Common myeloid progenitor, CD34-positive (primary cell): ENCODE measurements at places on chromosomes 16 and 17.
A peak's percentile ranks its signal among the peaks of the same experiment; 100 is the strongest.

DNA sequence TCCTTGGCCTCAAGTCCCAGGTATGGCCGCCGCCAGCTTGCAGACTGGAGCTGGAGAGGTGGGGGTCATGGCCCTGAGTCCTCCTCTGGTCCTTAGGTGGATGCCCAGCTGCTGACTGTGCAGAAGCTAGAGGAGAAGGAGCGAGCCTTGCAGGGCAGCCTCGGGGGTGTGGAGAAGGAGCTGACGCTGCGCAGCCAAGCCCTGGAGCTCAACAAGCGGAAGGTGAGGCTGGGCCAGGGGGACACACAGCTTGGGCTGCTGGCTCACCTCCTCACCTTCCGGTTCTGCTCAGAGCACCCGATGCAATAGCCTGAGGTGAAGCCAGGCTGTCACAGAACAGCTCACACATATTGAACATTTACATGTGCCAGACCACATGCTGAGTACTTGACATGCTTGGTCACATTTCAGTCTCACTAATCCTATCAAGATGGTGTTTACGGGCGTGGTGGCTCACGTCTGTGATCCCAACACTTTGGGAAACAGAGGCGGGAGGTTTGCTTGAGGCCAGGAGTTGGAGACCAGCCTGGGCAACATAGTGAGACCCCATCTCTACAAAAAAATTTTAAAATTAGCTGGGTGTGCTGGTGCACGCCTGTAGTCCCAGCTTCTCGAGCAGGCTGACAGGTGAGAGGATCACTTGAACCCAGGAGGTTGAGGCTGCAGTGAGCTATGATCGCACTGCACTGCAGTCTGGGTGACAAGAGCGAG is 7.4 kb downstream of the RNF40 start:
- DNase-seq, result no peak

GRCh38 chr16:19701091-19701490 is 16.9 kb downstream of the KNOP1 start:
- no peak for DNase-seq

GRCh38 chr16:89575247-89576152 is at the start of gene CPNE7:
Gene CPNE7, plus strand, starts transcription at chr16:89575758. Its CDS starts 140 bp downstream, at chr16:89575898.
- peak; percentile 22 for DNase-seq

GRCh38 chr17:30232824-30233427 is 2.6 kb downstream of the SLC6A4 start:
- DNase-seq, result no peak

DNA sequence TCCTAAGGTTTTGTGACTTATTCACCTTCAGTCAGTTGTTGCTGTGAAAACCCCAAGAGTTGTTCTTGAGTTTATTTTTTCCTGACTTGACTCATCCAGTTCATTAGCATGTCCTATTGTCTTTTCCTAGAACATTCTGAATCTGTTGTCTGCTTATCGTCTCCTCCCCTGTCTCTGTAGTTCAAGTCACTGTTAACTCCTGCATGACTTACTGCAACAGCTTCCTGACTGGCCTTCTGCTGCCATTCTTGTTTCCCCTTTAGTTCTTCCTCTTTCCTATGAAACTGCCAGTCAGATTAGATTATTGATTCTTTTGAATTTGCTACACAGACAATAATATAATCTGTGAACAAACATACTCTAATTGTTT is 161.5 kb downstream of the FTO start:
- DNase-seq, result no peak

- DNase-seq, result no peak
These were observed 12.2 kb downstream of the AIPL1 start for GRCh38 chr17:6422654-6423241.

- DNase-seq, result no peak
These were observed 1.3 kb downstream of the NLK start for GRCh38 chr17:28043741-28044140.

DNA sequence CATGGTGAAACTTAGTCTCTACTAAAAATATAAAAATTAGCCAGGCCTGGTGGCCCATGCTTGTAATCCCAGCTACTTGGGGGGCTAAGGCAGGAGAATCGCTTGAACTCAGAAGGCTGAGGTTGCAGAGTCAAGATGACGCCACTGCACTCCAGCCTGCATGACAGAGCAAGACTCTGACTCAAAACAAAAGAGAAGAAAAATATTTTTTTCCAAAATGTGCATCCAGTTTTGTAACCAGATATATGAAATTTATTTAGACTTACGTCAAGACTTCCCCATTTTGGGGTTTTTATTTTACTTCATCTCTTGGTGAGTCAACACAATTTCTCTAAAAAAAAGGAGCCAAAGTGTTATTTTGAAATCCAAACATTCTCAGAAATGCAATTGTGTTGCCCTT is 5.5 kb upstream of the TM4SF5 start:
- DNase-seq, result peak; percentile 78

DNA sequence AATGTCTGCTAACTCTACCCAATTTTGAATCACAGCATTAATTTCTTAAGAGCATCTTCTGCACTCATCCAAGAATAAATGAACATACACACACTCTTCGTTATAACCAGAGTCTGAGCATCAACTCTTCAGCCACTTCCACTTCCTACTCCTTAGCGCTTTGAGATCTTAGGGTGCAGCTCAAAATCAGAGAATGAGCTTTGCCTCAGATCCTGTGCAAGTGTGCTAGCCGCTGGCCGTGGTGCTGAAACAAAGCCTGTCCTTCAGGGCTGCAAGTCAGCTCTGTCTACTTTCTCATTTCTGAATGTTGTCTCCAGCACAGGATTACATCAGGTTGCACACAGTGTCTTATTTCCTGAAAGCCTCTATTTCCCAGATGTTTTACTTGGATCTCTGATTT is 165.4 kb downstream of the AIPL1 start:
- DNase-seq, result peak; percentile 50

DNA sequence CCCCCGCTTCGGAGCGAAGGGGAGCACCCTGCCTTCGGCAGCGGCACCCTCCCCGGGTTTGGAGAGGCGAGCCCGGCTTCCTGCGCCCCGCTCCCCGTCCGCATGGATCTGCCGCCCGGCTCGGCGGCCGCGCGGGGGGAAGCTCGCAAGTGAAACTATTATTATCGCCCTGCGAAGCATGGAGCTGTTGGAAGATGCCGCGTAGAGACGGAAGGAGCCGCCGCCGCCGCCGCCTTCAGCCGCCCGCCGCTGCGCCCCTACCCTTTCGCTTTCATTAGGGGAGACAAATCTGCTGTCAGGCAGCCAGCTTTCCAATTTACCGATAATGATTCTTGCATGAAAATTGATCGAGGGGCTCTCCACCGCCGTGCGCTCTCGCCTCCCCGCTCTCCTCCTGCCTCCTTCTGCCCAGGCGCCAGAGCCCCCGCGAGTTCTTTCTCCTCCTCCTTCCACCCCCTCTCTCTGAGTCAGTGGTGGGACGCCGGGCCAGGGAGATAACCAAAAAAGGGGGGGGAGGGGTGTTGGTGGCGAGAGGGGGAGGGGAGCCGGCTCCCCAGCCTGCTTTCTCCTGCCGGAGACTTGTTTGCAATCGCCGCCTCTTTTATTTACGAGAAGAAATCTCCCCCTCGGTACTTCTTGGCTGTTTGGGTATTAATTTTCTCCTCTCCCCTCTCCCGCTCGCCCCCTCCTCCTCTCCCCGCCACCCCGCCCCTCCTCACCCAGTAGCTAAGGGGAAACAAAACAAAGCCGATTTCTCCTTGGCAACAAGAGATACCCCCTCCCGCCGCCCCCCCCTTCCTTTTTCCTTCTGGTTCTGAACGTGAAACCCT is 58.0 kb upstream of the GSE1 start:
- DNase-seq, result peak; percentile 90

GRCh38 chr16:87000001-87000400 is 317.2 kb downstream of the C16orf95 start:
- DNase-seq, result no peak

DNA sequence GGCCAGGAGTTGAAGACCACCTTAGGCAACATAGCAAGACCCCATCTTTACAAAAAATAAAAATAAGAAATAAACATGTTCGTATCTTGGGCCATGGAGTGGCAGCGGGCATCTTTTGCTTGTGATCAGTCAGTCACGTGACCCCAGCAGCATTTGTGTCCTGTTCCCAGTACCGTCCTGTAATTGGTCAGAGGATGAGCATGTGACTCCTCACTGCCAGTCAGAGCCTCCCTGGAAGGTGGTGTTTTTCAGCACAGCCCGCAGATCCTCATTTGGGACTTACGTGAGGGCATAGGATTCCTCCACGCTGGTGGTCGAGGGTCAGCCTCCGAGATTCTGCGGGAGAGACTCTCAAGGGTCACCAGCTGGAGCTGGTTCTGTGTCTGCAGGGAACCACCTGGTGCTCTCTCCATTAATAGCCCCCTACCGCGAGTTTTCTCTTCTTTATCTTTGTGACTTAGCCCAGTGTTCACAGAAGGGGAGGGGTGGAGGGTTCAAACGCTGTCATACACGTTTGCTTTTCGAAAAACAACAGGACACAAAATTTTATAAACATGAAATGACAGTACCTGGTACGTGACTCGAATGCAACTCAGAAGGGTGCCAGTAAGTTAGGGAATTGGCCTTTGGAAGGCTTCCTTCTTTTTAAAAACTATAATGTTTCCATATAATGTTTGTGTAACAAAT is 17.2 kb downstream of the MRC2 start:
- no peak for DNase-seq

- peak; percentile 17 for DNase-seq
These were observed 9.5 kb downstream of the MRPL27 start for GRCh38 chr17:50363217-50364060.

DNA sequence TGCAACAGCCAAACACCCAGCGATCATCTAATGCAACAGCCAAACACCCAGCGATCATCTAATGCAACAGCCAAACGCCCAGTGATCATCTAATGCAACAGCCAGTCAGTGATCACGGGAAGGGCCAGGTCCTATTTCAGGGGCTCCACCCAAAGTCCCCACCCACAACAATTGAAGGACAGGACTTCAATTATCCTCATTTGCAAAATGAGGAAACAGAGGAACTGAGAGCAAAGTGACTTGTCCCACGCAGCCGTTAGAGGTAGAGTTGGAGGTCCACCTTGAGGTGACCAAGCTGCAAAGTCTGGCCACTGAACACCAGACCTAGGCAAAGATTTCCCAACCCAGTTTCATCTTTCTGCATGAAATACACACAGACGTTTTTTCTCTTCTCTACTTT is 3.7 kb downstream of the ZG16B start:
- DNase-seq, result no peak

GRCh38 chr16:4694642-4695451 is 1.5 kb downstream of the NUDT16L1 start:
- no peak for DNase-seq

DNA sequence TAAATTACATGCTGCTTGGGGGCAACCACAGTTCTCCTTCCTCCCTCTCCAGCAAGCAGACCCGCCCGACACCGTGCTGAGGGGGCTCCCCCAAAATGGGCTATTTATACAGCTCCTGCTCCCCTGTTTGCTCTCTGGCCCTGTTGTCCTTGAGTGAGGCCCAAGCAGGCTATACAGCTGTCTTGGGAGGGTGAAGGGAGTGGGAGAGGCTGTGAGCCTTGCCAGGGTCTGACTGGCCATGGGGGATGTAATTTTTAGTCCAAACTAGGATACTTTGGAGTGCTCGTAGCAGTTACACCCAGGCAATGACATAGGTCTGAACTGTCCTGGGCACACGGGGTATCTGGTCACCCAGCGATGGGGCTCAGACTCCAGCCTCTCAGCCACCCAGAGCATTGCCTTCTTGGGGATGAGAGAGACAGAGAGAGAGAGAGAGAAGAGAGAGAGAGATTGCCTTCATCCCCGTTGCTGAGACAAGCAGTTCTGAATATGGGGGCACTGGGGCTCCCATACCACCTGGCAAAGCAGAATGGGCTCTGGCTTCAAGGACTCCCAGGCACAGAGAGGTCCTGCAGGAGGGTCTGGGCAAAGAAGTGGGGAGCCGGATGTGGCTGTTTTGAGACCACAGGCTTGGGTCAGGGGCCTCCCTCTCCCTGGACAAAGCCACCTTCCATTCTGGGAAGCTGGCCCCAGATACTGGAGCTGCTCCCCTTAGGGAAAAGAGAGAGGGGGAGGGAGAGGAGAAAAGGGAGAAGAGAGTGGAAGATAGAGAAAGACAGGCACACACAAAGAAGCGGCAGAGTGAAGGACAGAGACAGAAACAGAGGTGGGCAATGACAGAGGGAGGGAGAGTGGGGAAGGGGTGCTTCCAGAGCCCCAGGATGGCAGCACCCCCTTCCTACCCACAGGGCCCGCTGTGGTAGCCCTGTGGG is 10.7 kb upstream of the TMEM92 start:
- no peak for DNase-seq

DNA sequence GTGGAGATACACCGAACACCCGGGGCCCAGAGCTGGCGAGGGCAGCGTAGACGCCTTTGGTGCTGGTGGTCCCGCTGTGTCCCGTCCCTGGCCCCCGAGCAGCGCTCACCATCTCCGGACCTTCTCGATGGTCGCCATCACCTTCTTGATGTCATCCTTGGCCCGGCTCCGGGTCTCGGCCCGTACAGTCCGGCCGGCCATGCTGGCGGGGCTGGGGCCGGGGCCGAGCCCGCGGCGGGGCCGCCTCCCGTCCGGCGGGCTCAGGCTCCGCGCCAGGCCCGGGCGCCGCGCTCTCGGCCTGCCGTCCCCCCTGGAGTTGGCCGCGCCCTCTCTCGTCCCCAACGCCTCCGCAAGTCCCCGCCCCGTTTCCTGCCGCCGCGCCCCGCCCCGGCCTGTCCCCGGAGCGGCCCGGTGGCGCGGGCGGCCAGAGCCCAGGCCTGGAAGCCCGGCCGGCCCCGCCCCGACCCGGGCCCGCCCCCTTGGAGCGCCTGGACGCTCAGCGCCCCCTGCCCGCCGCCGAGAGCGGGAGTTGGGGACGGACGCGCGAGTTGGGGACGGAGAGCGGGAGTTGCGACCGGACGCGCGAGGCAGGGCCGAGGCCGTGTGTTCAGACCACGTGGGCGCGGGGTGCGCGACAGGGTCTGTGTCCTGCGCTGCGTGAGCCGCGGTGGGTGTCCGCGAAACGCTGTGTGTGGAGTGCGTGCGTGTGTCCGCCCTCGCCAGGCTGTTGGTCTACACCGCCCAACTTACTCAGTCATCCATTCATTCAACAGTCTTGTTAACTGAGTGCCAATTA is at the start of gene BCL7C:
Gene BCL7C, minus strand, starts transcription at position 334 of the 796 bp plus-strand sequence. Its CDS starts 133 bp downstream, at position 201.
- DNase-seq, result peak; percentile 82

DNA sequence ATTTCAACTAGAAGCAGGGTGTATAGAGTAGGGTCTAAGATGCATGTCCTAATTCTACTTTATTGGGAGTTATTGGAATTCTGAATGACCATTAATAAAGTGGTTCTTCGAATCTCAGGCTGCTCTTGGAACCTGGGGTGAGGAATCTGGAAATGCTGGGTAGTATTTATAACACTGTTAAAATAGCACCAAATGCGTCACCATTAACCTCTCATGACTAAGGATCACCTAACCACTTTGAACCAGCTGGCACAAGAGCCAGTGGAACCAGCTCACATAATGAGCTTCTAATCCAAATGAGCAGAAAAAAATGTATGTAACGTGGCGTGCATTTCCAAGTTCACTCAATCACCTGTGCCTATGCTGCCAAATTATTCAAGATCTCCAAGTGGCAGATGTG is 281.7 kb downstream of the GRIN2A start:
- DNase-seq, result no peak
